ENCODE measurements at places on chromosomes 11 and 22.

- DNase-seq: no peak
These were observed 488 bp upstream of the SELENOM start for GRCh38 chr22:31107894-31108218.

DNA sequence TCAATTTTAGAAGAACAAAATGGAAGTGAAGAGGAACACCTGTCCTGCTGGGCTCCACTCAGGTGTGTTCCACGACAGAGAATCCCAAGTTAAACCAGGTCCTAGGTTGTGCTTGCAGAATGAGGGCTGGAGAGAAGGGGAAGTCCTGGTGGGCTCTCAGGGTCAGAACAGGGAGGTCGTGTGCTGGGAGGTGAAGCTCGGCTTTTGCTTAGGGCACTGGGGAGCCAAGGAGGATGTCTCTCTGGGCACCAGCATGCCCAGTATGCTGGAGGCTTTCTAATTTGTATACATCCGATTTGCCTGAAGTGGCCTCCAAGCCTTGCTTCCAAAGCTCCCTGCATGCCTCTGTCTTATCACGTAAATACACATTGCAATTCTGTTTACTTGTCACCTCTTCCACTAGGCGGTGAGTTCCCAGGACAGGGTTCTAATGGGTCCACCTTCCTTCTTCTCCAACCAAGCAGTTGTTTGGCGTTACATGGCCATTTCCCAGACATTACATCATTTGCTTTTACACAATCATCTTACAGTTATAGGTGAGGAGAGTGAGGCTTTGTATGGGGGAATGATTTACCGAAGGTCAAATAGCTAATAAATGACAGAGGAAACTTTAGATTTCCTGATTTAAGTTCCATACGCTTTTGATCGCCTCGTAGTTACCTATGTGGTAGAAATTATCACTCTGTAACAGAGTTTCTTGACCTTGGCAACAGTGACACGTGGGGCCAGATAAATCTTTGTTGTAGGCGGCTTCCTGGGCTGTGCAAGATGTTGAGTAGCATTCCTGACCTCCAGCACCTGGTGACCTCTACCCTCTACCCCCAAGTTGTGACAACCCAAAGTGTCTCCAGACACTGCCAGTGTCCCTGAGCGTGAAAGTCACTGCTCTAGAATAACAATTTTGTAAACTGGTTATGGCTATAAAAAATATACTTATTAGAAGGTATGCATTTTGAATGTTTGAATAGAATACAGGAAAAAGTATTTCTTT, 901.5 kb downstream of the TBC1D22A start:
- no peak for DNase-seq

DNA sequence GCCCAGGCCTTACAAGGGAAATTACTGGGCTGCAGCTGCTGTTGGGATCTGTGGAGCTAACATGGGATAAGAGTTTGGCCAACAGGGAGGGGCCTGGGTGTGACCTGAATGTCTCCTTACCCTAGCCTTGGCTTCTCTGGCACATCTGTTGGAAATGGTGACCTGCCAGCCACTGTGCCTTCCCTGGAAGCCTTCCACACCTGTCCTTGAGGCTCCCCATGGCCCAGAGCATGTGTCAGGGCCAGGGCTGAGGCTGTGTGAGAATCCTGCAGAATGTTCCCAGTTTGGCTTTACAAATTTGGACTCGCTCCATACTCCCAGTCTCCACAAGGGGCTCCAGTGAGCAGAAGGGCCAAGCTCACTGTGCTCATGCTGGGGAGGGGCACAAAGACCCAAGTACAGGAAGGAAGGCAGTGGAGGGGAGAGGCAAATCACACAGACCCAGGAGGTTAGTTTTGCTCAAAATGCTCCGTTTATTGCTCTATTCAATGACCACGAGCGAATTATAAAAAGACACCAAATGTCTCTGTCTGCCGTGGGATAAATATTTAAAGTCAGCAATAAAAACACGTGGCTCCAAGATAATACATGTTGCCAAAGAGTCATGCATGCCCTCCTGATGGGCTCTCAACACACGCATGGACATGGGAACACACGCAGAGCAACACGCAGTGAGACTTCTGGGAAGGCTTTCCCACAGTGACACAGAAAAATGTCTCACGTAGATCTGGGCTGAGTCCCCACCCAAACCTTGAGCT, 1.7 kb upstream of the IGSF22 start:
- peak; percentile 72 for DNase-seq

- DNase-seq: no peak
These were observed 18.5 kb downstream of the NUMA1 start for GRCh38 chr11:72061739-72062396.

DNA sequence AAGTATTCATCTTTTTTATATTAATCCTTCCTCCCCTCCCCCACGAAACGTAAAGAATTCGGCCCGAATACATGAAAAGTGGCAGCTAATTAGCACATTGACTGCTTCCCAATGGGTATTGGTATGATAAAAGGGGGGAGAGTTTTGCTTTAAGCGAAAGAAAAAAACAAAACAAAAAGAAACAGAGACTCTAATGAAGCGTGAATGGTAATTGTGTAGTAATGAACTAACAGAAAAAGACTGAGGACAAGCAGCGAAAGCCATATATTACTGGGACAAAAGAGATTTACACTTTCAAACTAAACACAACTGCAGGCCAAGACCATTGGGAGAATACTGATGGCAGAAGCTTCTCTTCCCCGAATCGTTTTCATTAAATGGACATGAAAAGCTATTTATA, 2.5 kb downstream of the DBX1 start:
- no peak for DNase-seq

GRCh38 chr22:25484521-25485315, 79.8 kb upstream of the GRK3 start:
- DNase-seq: no peak

All from CD4-positive, alpha-beta T cell treated with Interleukin-6 for 4 hours (primary cell).